Sigmoid colon (tissue), 7 donors: ENCODE measurements at places on chromosomes 1 and 21. TPM values are rescaled to one million over a fixed set of nuclear protein-coding genes. Genes with fewer than 3 reads are reported as not detected.

GRCh38 chr1:22359427-22359826, 92.2 kb upstream of the ZBTB40 start:
- H3K27me3 ChIP-seq = no peaks in the 10 kb centered on the region
- H3K36me3 ChIP-seq = no peaks in the 10 kb centered on the region
- DNase-seq = no peak
- no peak overlapping the region for H3K4me3 ChIP-seq
- H3K27ac ChIP-seq = no peak overlapping the region
- H3K4me1 ChIP-seq = no peaks in the 10 kb centered on the region

The PEAR1 gene
- total RNA-seq = 8.3 TPM

- no peak for DNase-seq
- no peaks in the 10 kb centered on the region for H3K27me3 ChIP-seq
- no peaks in the 10 kb centered on the region for H3K4me1 ChIP-seq
- H3K4me3 ChIP-seq = no peak overlapping the region
- no peaks in the 10 kb centered on the region for H3K36me3 ChIP-seq
Measured at GRCh38 chr1:205692423-205692822, 12.1 kb upstream of the SLC45A3 start.

GRCh38 chr1:100657876-100658715, 61.4 kb upstream of the VCAM1 start:
- H3K4me1 ChIP-seq = peaks cover 20% of the 10 kb centered on the region
- H3K4me3 ChIP-seq = no peak overlapping the region
- no peaks in the 10 kb centered on the region for H3K36me3 ChIP-seq
- no peak overlapping the region for H3K27ac ChIP-seq
- DNase-seq = no peak

GRCh38 chr1:40385437-40386358, 12.2 kb downstream of the SMAP2 start:
- H3K27ac ChIP-seq = peak overlapping the region; percentile 65
- H3K4me3 ChIP-seq = no peak overlapping the region
- H3K36me3 ChIP-seq = no peaks in the 10 kb centered on the region

The DMBX1 gene
- total RNA-seq = not detected

The SPATA46 gene
- not detected for total RNA-seq

The GPR25 gene
- total RNA-seq = not detected

DNA sequence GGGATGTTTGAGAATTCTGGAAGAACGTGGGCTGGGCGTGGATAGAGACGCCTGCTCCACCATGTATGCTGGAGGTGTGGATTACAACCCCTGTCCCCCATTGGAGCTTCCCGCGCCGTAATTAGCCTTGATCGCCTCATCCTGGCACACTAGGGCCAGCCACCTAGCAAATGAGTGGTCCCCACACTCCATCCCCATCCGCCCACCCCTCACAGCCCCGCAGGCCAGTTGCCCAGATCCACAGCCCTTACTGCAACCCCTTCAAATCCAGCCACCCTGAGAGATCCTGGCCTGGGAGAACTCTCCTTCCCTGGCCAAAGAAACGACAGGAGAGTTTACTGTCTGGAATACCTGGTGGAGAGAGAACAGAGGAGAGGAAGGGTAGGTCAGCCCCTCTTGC, 375 bp upstream of the GJA4 start:
- no peaks in the 10 kb centered on the region for H3K4me1 ChIP-seq
- peak overlapping the region; percentile 37 for H3K4me3 ChIP-seq
- DNase-seq = no peak

DNA sequence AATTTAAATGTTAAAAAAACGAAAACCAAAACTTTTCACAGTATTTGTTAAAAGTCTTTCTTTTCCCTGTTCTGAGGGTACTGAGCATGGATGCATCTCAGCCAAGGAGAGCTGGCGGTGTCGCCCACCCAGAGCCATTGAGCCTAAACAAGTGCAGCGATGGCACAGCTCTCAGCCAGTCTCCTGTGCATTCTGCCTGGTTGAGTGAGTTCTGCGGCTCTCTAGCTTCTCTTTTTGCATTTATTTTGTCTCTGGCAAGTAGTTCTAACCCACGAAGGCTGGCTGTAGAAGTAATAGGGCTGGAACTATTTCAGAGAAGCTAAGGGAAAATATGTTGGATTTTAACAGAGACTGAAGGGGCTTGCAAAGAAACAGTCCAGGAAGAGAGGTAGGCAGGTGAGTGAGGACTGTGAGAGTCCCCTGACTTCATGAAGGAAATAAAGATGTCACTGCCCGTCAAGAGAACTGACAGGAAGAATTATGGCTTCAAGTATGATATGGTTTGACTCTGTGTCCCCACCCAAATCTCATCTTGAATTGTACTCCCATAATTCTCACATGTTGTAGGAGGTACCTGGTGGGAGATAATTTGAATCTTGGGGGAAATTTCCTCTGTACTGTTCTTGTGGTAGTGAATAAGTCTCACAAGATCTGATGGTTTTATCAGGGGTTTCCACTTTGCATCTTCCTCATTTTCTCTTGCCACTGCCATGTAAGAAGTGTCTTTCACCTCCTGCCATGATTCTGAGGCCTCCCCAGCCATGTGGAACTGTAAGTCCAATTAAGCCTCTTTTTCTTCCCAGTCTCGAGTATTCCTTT, 35.7 kb upstream of the LIN9 start:
- no peaks in the 10 kb centered on the region for H3K36me3 ChIP-seq
- no peak overlapping the region for H3K4me3 ChIP-seq
- H3K27me3 ChIP-seq = no peaks in the 10 kb centered on the region

DNA sequence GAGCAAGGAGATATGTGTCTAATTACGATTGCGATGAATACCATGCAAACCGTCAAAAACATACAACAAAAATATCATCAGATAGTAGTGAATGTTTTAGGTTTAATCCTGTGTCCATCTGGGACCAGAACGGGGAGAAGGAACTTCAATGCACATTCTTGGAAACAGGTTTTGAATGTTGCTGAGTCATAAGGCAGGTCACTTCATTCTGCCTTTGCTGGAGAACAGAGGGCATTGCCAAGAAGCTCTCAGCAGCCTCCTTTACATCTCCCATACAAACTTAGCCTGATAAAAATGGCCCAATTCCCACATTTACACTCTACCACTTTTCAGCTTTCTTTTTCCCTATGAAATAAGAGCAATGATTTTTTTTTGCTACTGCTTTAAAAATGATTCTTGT, 78.0 kb upstream of the KCNJ6 start:
- no peak for DNase-seq
- H3K4me3 ChIP-seq = no peak overlapping the region
- H3K27ac ChIP-seq = no peak overlapping the region
- H3K4me1 ChIP-seq = no peaks in the 10 kb centered on the region

GRCh38 chr1:54291276-54292001, 91.5 kb downstream of the MRPL37 start:
- H3K4me3 ChIP-seq = no peak overlapping the region
- no peaks in the 10 kb centered on the region for H3K36me3 ChIP-seq
- no peaks in the 10 kb centered on the region for H3K27me3 ChIP-seq
- peak overlapping the region; percentile 70 for H3K27ac ChIP-seq
- DNase-seq = no peak

The LCE2C gene
- total RNA-seq = not detected

GRCh38 chr1:200262326-200262965, 147.4 kb downstream of the ZNF281 start:
- no peak overlapping the region for H3K27ac ChIP-seq
- DNase-seq = no peak
- no peaks in the 10 kb centered on the region for H3K4me1 ChIP-seq
- no peaks in the 10 kb centered on the region for H3K36me3 ChIP-seq
- H3K4me3 ChIP-seq = no peak overlapping the region

DNA sequence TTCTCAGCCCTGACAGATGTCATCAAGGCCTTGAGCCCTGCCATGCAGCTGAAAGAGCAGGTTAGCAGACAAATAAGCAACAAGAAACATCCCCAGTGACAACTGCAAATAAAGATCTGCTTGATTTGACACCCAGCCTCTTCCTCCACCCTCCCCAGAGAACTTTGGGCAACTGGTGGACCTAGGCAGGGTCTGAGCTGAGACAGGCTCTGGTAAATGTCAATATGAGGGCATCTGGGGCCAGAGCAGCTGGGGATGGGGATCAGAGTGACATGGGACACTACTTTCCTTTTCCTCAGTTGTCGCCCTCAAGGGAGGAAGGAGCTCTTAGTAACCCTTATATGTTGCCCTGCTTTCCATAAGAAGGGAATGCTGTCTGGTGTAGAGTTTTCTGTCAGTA, 544.1 kb downstream of the NEGR1 start:
- H3K27ac ChIP-seq = no peak overlapping the region
- H3K36me3 ChIP-seq = no peaks in the 10 kb centered on the region
- no peaks in the 10 kb centered on the region for H3K4me1 ChIP-seq
- DNase-seq = no peak
- H3K4me3 ChIP-seq = no peak overlapping the region

DNA sequence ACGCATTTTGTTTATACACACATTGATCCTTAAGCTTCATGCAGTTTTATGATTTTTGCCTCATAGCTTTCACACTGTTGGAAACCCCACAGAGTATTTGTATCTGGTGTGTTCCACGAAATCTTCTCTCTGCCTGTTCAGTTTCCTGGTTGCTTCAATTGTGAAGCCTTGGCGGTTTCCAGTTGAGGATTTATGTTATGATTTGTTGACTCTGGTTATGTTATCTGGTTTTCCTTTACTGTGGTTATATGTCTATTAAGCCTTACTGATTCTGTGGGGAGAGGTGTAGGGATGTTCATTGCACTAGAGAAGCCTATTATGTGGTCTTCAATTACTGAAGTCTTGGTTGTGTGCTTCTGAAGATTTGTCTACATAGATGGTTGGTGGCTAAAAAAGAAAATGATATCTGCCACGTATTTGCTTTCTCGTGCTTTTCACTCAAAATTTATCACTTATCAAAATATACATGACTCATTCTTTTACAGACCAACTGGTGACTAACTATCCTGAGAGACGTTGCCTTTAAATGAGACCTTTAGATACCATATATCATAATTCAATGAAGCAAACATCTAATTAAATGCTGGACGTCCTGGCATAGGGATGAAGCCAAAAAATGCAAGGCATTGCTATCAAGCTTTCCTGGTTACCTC, 488.0 kb upstream of the B3GALT2 start:
- H3K4me1 ChIP-seq = no peaks in the 10 kb centered on the region
- DNase-seq = no peak
- no peak overlapping the region for H3K4me3 ChIP-seq
- no peaks in the 10 kb centered on the region for H3K36me3 ChIP-seq
- no peak overlapping the region for H3K27ac ChIP-seq

- H3K36me3 ChIP-seq = no peaks in the 10 kb centered on the region
- H3K4me3 ChIP-seq = no peak overlapping the region
- no peak overlapping the region for H3K27ac ChIP-seq
- peaks cover 17% of the 10 kb centered on the region for H3K4me1 ChIP-seq
- DNase-seq = no peak
Measured at GRCh38 chr1:59141267-59141863, 155.5 kb upstream of the FGGY start.

The ASAP3 gene
- total RNA-seq = 22.5 TPM

- H3K4me3 ChIP-seq = no peak overlapping the region
- H3K36me3 ChIP-seq = peaks cover 54% of the 10 kb centered on the region
- no peaks in the 10 kb centered on the region for H3K27me3 ChIP-seq
- no peak overlapping the region for H3K27ac ChIP-seq
Measured at GRCh38 chr1:157132616-157133167, 5.5 kb downstream of the ETV3 start.

DNA sequence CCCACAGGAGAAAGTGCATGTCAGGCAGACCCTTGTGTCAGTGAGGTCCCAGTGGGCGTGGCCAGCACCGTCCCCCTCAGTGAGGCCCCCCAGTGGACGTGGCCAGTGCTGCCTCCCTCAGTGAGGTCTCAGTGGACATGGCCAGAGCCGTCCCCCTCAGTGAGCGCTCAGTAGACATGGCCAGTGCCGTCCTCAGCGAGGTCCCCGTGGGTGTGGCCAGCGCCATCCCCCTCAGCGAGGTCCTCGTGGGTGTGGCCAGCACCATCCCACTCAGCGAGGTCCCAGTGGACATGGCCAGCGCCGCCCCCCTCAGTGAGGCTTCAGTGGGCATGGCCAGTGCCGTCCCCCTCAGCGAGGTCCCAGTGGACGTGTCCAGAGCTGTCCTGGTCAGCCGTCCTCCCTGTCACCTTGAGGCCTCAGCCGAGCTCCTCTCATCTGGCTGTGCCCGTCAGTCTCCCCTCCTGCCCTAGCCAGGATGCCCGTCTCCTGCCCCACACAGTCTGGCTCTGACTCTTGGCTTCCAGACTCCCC, 35.5 kb downstream of the PDE9A start:
- H3K27me3 ChIP-seq = no peaks in the 10 kb centered on the region
- DNase-seq = no peak
- H3K36me3 ChIP-seq = no peaks in the 10 kb centered on the region
- no peak overlapping the region for H3K4me3 ChIP-seq

The ACKR1 gene
- 22.4 TPM for total RNA-seq

DNA sequence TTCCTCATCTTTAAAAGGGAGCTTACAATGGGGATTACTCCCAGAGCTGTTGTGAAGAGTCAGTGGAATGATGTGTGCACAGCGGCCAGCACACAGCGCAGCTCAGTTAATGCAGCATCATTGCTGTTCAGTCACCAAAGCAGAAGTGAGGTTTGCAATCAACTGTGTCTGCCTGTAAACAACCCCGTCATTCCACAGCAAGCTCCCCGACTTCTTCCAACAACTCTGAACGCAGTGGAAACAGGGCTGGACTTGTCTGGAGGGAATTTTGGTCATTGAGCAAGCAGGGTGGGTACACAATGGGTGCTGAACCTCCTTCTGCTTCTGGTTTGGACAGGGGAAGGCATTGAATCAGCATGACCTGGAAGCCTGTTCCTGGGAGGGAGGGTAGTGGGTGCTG, 347.4 kb downstream of the PTPRU start:
- no peaks in the 10 kb centered on the region for H3K4me1 ChIP-seq
- H3K4me3 ChIP-seq = no peak overlapping the region
- no peaks in the 10 kb centered on the region for H3K36me3 ChIP-seq
- no peak for DNase-seq

- peaks cover under 1% of the 10 kb centered on the region for H3K27me3 ChIP-seq
- H3K4me1 ChIP-seq = no peaks in the 10 kb centered on the region
- DNase-seq = no peak
- H3K36me3 ChIP-seq = no peaks in the 10 kb centered on the region
- no peak overlapping the region for H3K4me3 ChIP-seq
Measured at GRCh38 chr1:6030132-6030531, 15.6 kb upstream of the KCNAB2 start.
